ENCODE measurements at places on chromosomes 6 and 20.
A peak's percentile ranks its signal among the peaks of the same experiment; 100 is the strongest.

DNA sequence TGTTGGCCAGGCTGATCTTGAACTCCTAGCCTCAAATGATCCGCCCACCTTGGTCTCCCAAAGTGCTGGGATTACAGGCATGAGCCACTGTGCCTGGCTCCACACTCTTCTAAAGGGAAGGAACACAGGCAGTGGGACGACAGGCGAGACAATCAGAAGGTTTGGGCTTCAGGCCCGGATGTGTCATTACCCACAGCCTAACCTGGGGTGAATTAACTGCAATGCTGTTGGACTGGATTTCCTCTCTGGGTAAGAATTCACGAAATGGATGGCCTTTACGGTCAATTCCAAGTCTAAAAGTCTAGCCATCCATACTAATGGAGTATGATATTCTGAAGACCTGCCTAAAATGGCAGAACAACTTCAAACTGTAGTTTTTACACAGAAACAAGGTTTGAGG lies 83.7 kb upstream of the CCDC28A start:
- DNase-seq = no peak

- peak; percentile 23 for DNase-seq
These were observed 5.6 kb upstream of the PHACTR3 start for GRCh38 chr20:59598625-59599310.

GRCh38 chr6:3921663-3922062 lies 72.5 kb downstream of the FAM50B start:
- no peak for DNase-seq

DNA sequence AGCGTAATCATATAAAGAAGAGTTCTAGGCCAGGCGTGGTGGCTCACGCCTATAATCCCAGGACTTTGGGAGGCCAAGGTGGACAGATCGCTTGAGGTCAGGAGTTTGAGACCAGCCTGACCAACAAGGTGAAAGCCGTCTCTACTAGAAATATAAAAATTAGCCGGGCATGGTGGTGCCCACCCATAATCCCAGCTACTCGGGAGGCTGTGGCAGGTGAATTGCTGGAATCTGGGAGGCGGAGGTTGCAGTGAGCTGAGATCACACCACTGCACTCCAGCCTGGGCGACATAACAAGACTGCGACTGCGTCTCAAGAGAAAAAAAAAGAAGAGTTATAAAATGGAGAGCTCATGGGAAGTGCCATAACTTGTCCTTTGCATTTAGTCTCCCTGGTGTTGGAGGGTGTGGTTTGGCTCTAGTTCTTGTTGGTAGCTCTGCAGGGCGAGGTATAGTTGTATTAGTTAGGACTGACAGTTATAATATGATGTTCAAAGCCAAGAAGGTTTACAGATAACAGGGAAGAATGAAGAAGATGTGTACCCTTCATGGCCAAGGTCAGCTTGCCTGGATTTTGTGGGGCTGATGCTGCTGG lies 54.8 kb downstream of the UTRN start:
- DNase-seq = no peak

GRCh38 chr20:62860924-62861691 lies 514 bp downstream of the TCFL5 start:
- DNase-seq = peak; percentile 46

- no peak for DNase-seq
These were observed 144.5 kb downstream of the CEBPB start for GRCh38 chr20:50335105-50335504.

- DNase-seq = no peak
These were observed 118.7 kb upstream of the MLIP start for GRCh38 chr6:53992522-53992921.

DNA sequence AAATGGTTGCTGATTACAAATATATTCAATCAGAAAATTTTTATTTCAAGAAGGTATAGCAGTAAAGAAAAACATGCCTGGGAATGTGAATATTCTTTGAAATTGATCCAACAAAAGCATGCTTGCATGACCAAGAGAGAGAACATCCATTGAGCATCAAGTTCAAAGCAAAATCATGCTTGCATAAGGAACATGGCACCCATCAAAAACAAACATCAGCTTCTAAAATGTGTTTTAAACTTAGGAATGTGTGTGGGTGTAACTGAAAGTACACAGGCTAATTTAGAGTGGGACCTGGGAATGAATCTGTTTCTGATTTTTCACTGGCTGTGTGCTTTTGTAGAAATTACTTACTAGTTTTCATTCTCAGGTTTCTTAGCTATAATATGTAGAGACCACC lies 5.6 kb downstream of the SLC17A5 start:
- no peak for DNase-seq

Data from CD4-positive, CD25-positive, alpha-beta regulatory T cell (primary cell).